ENCODE measurements at places on chromosomes 6 and 20. TPM values are rescaled to one million over a fixed set of nuclear protein-coding genes. Genes with fewer than 3 reads are reported as not detected.

HRH3 gene
- not detected for polyA plus RNA-seq

GUCA1A gene
- polyA plus RNA-seq = 0.24 TPM

CD40 gene
- 5.7 TPM for polyA plus RNA-seq

WFDC10B gene
- not detected for polyA plus RNA-seq

BPIFA3 gene
- polyA plus RNA-seq = not detected

NHSL1 gene
- polyA plus RNA-seq = 12.6 TPM

PLAGL1 gene
- polyA plus RNA-seq = 109 TPM

HAO1 gene
- polyA plus RNA-seq = not detected

ARFGEF3 gene
- polyA plus RNA-seq = 6.6 TPM

CD24 gene
- 843 TPM for polyA plus RNA-seq

DPM1 gene
- 55.8 TPM for polyA plus RNA-seq

BTBD3 gene
- polyA plus RNA-seq = 62.6 TPM

IL17F gene
- polyA plus RNA-seq = 0.36 TPM

TNFAIP3 gene
- 7.9 TPM for polyA plus RNA-seq
